Urinary bladder (tissue), 4 donors: ENCODE measurements at places on chromosomes 6 and 20.

- no peak for DNase-seq
These were observed 143.8 kb downstream of the PLCB4 start for GRCh38 chr20:9212735-9213134.

DNA sequence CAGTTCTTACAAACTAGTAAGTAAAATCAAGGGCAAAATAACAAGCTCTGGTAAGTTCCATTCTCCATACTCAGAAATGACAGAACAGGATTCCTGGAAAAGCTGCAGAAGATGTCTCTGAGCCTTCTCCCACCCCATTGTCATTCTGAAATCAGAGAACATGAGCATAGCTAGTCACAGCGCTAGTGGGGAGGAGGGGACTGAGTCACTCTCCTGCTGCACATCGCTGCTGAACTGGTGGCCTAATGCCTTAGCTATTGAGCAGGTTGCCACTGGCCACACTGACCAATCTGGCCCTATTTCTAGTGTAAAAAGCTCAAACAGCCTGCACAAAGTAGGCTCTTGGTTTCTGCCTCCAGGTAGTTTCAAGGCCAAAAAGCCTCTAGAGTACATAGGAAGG, 26.1 kb upstream of the RIPPLY2 start:
- DNase-seq: no peak

- no peak for DNase-seq
These were observed 262.6 kb upstream of the PRND start for GRCh38 chr20:4459081-4459480.

GRCh38 chr20:63023071-63023935, 16.5 kb upstream of the BHLHE23 start:
- DNase-seq: no peak

DNA sequence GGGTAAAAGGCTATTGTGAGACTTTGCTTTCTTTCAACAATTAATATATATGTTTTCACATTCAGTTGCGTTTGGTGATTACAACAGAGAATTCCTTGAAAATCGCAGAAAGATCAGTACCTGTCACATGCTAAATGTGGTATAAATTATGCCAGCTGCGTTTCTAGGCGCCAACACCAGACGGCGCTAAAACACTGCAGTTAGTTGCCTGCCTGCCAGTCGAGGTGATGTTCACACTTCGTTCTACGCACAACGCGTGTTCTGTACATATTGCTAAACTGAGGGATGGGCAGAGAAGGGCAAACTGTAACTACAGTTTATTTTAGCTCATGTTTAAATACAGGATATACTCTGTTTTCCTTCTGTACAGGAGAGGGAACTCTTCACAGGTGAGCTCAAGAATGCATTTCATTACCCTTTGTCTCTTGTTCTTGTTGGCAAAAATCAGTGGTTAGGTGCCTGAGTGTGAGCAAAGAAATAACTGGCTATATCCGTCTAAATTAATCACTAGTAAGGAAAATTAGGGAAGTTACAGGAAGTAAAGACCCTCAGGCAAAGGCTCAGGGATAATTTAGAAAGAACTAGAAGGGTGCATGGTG, 100.1 kb upstream of the RGS17 start:
- DNase-seq: no peak

GRCh38 chr6:68891419-68891818, 256.3 kb downstream of the ADGRB3 start:
- DNase-seq: no peak
